Kidney (tissue), 22 donors: ENCODE measurements at places on chromosomes 2 and 18. TPM values are rescaled to one million over a fixed set of nuclear protein-coding genes. Genes with fewer than 3 reads are reported as not detected.

DNA sequence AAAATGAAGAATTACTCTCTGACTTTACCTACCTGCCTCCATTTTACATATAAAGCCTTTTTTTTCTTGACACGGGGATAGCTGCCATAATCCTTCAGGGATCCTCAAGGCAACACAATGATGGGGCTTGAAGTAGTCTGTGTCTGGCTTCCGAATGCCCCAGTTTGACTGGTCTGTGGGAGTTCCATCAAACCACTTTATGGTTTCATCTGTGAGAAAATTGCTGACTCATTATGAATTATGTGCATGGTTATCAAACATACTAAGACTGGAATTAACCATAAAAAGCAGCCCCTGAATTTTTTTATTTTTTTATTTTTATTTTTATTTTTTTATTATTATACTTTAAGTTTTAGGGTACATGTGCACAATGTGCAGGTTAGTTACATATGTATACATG is 117.5 kb downstream of the PLA2R1 start:
- DNase-seq = no peak

DNA sequence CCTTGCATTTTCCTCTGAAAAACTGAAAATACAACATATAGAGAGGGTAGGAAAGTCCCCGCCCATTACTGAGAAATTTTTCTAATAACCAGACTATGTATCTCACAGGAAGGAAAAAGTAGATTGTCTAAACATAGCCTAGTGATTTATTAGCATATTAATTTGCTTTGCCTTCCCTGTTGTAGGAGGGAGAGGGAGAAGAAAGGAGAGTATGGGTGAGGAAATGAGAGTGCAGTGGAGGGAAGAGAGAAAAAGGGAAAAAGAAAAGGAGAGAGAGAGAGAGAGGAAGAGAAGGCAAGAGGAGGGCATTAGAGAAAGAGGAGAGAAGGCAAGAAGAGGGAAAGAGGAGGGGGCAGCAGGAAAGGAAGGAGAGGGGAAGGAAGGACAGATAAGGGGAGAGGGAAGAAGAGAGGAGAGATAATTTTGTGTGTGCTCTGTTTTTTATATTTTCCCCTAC is 3.6 kb upstream of the KYNU start:
- no peak for DNase-seq

GRCh38 chr2:192885569-192886160 is 690.9 kb upstream of the TMEFF2 start:
- DNase-seq = no peak

DNA sequence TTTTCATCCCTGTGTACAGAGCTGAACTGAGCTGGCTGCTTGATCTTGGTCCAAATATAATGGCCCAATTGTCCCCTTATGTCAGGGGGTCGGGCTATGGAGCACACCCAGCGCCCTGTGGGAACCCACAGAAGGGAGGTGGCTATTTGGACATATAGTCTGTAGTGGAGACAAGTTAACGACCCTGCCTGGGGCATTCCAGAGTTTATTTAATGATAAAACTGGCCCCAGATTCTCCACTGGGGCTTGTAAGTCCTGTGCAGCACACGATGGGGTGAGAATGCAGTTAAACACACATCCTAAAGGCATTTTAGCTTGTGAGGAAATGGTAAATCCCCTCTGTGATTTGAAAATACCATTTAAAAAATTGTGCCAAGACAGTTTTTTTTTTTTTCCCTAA is 72.9 kb downstream of the QPCT start:
- DNase-seq = no peak

DNA sequence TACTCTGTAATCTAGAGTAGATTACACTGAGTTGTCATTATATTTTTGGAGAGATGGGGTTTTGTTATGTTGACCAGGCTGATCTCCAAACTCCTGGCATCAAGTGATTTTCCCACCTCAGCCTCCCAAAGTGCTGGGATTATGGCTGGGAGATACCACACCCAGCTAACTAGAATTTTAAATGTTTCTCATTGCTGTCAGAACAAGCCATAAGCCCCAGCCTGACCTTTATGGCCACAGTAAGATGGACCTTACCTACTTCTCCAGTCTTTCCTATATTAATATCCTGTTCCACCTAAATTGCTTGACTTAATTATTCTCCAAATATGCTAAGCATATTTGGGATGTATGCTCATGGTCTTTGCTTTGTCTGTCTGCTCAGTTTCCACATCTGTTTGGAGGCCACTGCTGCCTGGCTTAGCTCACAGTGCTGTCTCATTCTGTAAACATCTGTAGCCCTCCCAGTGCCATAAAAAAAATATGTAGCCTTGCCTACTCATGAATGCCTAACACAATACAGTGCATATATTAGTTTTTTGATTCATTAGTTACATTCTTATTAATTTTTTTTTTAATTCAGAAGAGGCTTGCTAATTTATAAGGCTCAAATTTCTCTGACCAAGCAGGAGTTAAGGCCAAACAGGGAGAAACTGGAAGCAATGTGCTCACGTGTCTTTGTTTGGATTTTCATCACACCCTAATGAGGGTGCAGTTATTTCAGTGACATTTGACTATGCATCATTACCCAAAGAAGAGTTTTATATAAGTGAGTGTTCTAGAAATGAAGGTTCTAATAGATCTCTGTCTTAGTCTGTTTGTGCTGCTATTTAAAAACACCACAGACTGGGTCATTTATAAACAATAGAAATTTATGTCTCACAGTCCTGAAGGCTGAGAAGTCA is 45.3 kb upstream of the PSME4 start:
- DNase-seq = peak; percentile 28

DNA sequence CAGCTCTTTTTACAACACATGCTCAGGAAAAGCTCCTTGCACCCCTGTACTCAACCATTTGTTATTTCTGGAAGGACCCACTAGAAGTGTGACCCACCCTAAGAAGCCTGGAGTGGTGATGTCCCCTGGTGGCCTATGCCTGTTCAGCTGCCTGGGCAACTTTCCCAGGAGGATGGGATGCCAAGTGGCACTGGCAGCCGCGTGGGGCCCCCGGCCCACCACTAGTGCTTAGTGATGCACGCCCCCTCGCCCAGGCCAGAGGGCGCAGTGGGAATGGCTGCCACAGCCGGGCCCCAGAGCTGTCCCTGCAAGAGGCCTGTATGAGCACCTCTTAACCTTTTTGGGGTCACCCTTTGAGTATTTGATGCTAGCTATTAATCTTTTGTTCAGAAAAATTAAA is 18.1 kb downstream of the IMPA2 start:
- DNase-seq = no peak

DUSP2 gene
- total RNA-seq = 11.8 TPM

MPHOSPH10 gene
- total RNA-seq = 32.3 TPM

NYAP2 gene
- 0.66 TPM for total RNA-seq
